ENCODE measurements at places on chromosomes 1 and 21. TPM values are rescaled to one million over a fixed set of nuclear protein-coding genes. Genes with fewer than 3 reads are reported as not detected.

AMY2A gene
- total RNA-seq, result not detected

DNAI4 gene
- 0.41 TPM for total RNA-seq

SPATA45 gene
- total RNA-seq, result not detected

FH gene
- total RNA-seq, result 93.0 TPM

SLC2A5 gene
- total RNA-seq, result 34.5 TPM

CDK18 gene
- 1.5 TPM for total RNA-seq

- DNase-seq, result peak; percentile 78
Measured at GRCh38 chr1:153985941-153986761, at the start of gene RAB13. RAB13 (minus strand) TSS chr1:153986339; CDS start chr1:153986236, 103 bp downstream.

GRCh38 chr1:39003281-39003680 is 12.2 kb downstream of the AKIRIN1 start:
- no peak for DNase-seq

DNA sequence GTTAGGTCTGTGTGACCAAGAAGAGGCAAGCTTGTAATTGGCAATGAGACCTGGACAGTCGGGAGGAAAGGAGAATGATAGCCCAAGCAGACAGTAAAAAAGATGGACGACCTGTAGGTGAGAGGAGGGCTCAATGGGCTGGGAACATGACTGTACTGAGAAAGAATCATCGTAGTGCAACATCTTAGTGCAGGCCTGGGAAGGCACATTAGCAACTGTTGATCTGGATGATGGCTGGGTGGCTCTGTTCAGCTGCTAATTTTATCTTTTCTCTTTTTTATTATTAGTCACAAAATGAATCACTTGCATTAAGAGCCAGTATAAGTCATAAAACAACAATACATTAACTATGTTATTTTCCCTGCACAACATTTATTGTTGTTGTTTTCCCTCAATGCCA is 32.9 kb downstream of the IFI44 start:
- DNase-seq, result no peak

DNA sequence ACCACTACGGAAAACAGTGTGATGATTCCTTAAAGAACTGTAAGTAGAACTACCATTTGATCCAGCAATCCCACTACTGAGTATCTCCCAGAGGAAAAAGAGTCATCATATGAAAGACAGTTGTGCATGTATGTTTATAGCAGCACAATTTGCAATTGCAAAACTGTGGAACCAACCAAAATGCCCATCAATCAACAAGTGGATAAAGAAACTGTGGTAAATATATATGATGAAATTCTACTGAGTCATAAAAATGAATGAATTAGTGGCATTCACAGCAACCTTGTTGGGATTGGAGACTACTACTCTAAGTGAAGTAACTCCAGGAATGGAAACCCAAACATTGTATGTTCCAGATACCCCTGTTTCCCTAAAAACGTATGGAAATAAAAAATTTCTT is 337.0 kb upstream of the PTBP2 start:
- no peak for DNase-seq

- DNase-seq, result no peak
Measured at GRCh38 chr1:145729196-145729595, 9.9 kb downstream of the CD160 start.

- DNase-seq, result no peak
Measured at GRCh38 chr1:81812712-81813111, 12.0 kb downstream of the ADGRL2 start.

Measured in gastrocnemius medialis (tissue), 4 donors.